Smooth muscle cell of the umbilical artery (primary cell): ENCODE measurements at places on chromosomes 5 and 9. TPM values are rescaled to one million over a fixed set of nuclear protein-coding genes. Genes with fewer than 3 reads are reported as not detected.

ZNF300 gene
- total RNA-seq, result 5.0 and 7.4 TPM in 2 replicates

COL15A1 gene
- total RNA-seq, result 19.0 and 49.9 TPM in 2 replicates

SCGB3A2 gene
- not detected in 2 replicates for total RNA-seq

FGF10 gene
- total RNA-seq, result under 0.01 TPM in 1 of 2 replicates, not detected in the other

PRR16 gene
- 1.2 and 1.8 TPM in 2 replicates for total RNA-seq

NUDT12 gene
- total RNA-seq, result 10.1 and 17.2 TPM in 2 replicates

CDKN2B-AS1 gene
- total RNA-seq, result 4.2 and 6.5 TPM in 2 replicates

PTPRD gene
- 14.6 and 34.7 TPM in 2 replicates for total RNA-seq

NPR3 gene
- 1.2 and 2.1 TPM in 2 replicates for total RNA-seq

NR5A1 gene
- not detected in 2 replicates for total RNA-seq

HAND1 gene
- total RNA-seq, result 0.14 and 0.30 TPM in 2 replicates

SRD5A1 gene
- total RNA-seq, result 9.5 and 30.7 TPM in 2 replicates

MLANA gene
- total RNA-seq, result 0.05 TPM in 1 of 2 replicates, not detected in the other

FOXE1 gene
- not detected in 2 replicates for total RNA-seq

F2RL2 gene
- 5.6 and 6.2 TPM in 2 replicates for total RNA-seq

ECPAS gene
- 73.9 and 106 TPM in 2 replicates for total RNA-seq

SH2D3C gene
- total RNA-seq, result 0.18 and 0.30 TPM in 2 replicates

AGTPBP1 gene
- total RNA-seq, result 4.5 and 8.5 TPM in 2 replicates

OR1J2 gene
- total RNA-seq, result not detected in 2 replicates

RIOK2 gene
- total RNA-seq, result 32.4 and 52.7 TPM in 2 replicates

SLC25A2 gene
- total RNA-seq, result 0.28 and 0.30 TPM in 2 replicates

NLN gene
- total RNA-seq, result 25.5 and 62.8 TPM in 2 replicates

HK3 gene
- not detected in 2 replicates for total RNA-seq

IFNA5 gene
- total RNA-seq, result not detected in 2 replicates

KCNT1 gene
- total RNA-seq, result not detected in 2 replicates

POU5F2 gene
- 0.89 and 1.2 TPM in 2 replicates for total RNA-seq

HTR4 gene
- total RNA-seq, result not detected in 2 replicates

CDC25C gene
- 0.30 and 2.4 TPM in 2 replicates for total RNA-seq

ALDH1A1 gene
- 141 and 164 TPM in 2 replicates for total RNA-seq

PCDHA9 gene
- total RNA-seq, result under 0.01 and 0.09 TPM in 2 replicates
